Left ventricle myocardium inferior (tissue), 1 donor: ENCODE measurements at places on chromosomes 6 and 20. TPM values are rescaled to one million over a fixed set of nuclear protein-coding genes. Genes with fewer than 3 reads are reported as not detected.

- no peak for DNase-seq
Observed at GRCh38 chr6:90127595-90127994, 169.0 kb downstream of the BACH2 start.

- no peak for DNase-seq
Observed at GRCh38 chr6:53377793-53378192, 29.0 kb upstream of the ELOVL5 start.

- no peak for DNase-seq
Observed at GRCh38 chr6:140012150-140012549, 637.7 kb upstream of the CITED2 start.

DNA sequence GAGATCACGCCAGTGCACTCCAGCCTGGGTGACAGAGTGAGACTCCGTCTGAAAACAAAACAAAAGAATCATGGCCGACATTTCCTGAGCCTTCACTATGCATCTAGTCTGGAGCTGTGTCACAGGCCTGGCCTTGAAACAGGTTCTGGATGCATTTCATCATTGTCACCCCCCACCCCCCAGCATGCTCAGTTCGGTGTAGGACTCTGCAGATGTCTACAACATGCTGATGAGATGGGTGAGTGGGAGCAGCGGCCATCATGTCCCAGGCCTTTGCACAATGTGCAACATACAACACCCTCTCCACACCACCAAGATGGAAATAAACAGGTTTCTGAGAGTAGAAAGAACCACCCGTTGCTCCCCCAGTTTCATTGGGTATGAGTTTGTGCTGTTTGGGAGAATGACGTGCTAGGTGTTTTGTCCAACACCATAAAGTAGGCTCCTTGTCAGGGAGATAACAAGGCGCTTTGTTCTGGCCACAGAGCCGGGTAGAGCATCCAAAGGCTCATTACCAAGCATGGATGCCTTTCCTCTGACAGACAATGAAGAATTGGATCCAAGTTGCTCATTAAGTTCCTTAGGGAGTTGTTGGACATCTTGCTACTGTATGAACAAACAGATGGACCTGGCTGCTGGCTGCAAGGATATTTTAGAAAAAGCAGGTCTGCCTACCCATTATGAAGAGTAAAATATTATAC lies 22.1 kb downstream of the SNHG17 start:
- DNase-seq: no peak

DNA sequence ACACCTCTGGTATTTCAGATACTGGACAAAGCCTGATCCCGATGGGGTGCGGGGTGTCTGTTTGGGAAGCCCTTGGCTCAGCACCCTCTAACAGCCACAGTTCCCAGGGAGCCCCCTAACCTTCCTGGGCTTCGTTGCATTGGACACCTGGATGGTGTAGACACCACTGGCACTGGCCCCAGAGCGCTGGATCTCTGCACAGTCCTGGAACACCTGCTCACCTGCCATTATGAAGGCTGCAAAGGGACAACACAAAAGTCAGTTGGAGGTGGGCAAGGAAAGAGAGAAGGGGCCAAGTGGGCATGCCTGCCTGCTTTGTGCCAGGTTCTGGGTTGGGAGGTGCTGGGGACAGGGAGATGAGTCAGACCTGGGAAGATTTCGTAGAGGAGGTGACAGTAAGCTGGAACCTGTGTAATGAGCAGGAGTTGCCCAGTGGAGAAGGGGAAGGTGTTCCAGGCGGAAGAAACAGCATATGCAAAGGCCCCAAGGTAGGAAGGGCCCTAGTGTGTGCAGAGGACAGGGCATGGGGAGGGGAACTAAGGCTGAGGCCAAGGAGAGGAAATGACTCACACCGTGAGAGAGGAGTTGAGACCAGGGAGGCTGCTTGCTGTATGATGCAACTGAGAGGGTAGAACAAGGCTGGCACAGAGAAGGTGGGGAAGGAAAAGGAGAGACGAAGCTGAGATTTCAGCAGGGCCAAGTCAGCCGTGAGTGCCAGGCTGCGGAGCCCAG lies 34.9 kb downstream of the ANGPT4 start:
- DNase-seq: no peak

- no peak for DNase-seq
Observed at GRCh38 chr6:37025621-37026466, 20.4 kb downstream of the FGD2 start.

OR2J3 gene
- total RNA-seq: not detected

SLC16A10 gene
- 4.5 TPM for total RNA-seq

MRAP2 gene
- total RNA-seq: 0.16 TPM
